ENCODE measurements at places on chromosomes 3 and 15.
A peak's percentile ranks its signal among the peaks of the same experiment; 100 is the strongest.

DNA sequence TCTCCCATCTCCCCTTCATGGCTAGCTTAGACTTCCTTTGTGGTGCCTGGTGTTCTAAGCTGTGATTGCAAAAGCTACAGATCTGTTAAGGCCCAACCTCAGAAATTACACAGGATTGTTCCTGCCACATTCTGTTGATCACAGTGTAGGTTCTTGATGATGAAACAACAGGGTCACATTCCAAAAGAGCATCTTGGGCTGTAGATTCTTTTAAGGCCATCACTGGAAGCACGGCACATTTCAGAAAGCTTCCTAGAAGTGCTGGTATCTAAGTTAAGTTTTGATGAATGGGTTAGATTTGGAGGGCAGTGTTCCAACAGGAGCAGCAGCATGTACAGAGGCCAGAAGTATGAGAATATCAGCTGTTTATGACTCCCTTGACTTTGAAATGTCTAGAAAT, 107.5 kb upstream of the SKOR1 start:
- no peak for DNase-seq

GRCh38 chr15:49464522-49464921, 41.5 kb downstream of the FGF7 start:
- no peak for DNase-seq

DNA sequence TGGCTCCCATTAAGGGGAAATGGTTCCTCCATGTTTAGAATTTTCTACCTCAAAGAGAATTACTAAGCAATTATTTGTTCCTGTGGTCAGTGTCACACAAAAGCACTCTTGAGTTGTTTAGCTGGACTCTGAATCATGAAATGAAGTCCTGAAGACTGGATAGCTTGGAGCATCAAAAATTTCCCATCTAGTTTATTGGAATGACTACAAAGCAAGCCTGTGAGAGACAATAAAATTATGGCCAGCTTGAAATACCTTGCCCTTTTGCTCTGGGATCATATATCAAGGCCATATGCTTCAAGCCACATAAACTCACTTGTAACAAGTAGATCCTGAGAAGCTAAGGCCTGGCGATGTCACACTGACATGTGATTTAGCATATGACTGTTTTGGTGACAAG, 292.3 kb downstream of the TIGIT start:
- no peak for DNase-seq

DNA sequence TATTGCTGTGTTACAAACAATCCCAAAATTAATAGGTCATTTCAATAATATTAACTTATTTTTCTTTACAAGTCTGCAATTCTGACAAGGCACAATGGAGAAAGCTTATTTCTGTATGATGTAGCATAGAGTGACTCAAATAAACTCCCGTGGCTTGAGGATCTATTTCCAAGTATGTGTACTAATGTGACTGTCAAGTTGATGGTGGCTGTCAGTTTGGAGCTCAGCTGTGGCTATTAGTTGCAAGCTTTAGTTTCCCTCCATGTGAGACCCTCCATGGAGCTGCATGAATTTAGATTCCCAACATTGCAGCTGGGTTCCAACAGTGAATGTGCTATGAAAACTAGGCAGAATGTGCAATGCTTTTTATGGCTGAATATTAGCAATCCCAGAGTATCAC, 515.5 kb upstream of the GBE1 start:
- no peak for DNase-seq

GRCh38 chr3:114756506-114757279, 390.4 kb downstream of the ZBTB20 start:
- peak; percentile 12 for DNase-seq

- DNase-seq: no peak
Observed at GRCh38 chr3:170759511-170760173, 110.4 kb downstream of the RPL22L1 start.

GRCh38 chr3:63976161-63976871, 47.0 kb downstream of the PSMD6 start:
- DNase-seq: no peak

DNA sequence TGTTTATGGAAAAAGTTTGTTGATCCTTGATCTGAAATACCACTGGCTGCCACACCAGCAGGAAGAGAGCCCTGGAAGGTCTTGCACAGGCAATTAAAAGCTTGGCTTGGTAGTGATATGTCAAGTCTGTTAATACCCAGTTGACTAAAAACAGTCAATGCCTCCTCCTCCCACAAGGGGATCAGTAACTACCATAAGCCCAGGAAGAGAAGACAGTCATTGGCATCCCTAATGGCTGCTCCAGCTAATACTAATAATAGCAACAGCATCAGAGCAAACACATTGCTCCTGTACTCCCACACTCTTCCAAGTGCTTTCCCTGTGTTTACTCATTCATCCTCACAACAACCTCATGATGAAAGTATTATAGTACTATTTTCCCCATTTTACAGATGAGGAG, 528.6 kb downstream of the TAFA4 start:
- DNase-seq: no peak

- DNase-seq: no peak
Observed at GRCh38 chr3:49132437-49133225, at the start of gene LAMB2. LAMB2 (minus strand) TSS chr3:49133050; CDS start chr3:49132867, 183 bp downstream.

- DNase-seq: no peak
Observed at GRCh38 chr3:187968883-187969580, 184.9 kb upstream of the LPP start.

DNA sequence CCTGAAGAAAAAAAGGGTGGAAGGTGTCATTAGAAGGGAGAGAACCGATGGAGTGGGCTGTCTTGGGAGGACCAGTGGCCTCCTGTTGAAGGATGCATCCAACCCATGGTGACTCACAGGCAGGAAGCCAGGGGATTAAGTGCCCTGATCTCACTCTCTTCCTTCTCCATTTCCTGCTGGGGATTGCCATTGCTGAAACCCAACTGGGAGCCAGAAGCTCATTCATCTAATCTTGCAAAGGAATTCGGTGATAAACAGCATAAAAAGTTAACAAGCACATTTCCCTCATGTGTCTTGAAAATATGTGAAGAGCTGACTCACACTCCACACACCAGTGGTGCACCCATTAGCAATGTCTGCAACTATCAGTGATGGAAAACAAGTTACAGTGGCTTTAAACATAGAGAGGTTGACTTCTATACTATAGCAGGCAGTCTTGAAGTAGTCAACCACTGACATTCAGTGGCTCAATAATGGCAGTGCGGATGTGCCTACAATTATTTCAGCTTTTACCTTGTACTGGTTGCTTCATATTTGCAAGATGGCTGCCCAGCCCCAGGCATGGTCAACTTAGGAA, 12.8 kb upstream of the CSRNP1 start:
- DNase-seq: no peak

DNA sequence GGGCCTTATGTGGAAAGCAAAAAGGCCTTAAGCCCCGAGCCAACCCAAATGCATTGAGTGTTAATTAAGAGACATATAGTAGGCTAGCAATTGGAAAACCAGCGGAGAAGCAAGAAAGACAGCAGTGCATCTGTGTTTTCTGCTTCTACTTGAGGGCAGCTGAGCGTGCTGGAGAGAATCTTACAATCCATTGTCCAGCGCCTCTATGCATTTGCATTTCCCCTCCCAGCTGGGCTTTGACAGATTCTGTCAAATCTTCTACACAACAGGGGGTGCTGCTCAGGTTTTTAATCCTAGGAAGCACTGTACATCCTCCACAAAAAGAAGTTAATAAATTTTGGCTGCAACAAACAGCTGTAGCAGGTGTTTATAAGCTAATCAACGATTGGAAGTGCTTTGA, 23.9 kb downstream of the SSR3 start:
- DNase-seq: no peak

GRCh38 chr15:47718497-47719437, 1.5 kb downstream of the SEMA6D start:
- peak; percentile 28 for DNase-seq

DNA sequence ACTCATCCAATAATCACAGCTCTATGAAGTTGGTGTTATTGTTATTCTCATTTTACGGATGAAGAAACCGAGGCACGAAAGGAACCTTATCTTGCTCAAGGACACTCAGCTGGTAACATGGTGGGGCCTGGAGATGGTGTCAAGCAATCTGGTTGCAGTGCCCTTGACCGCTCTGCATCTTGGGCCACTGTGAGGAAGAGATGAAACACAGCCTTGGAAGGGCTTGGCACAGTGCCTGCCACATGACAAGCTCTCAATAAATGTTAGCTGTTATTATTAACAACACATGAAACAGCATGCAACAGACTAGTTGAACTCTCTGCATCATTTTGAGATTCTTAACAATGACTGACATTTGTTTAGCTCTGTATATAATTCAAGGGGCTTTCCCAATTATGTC, 10.1 kb upstream of the ITGA11 start:
- no peak for DNase-seq

GRCh38 chr3:7282988-7283387, 422.1 kb downstream of the GRM7 start:
- no peak for DNase-seq

GRCh38 chr3:124919756-124920155, 14.8 kb downstream of the MUC13 start:
- DNase-seq: no peak

- DNase-seq: no peak
Observed at GRCh38 chr3:4340411-4341335, 37.5 kb downstream of the SETMAR start.

DNA sequence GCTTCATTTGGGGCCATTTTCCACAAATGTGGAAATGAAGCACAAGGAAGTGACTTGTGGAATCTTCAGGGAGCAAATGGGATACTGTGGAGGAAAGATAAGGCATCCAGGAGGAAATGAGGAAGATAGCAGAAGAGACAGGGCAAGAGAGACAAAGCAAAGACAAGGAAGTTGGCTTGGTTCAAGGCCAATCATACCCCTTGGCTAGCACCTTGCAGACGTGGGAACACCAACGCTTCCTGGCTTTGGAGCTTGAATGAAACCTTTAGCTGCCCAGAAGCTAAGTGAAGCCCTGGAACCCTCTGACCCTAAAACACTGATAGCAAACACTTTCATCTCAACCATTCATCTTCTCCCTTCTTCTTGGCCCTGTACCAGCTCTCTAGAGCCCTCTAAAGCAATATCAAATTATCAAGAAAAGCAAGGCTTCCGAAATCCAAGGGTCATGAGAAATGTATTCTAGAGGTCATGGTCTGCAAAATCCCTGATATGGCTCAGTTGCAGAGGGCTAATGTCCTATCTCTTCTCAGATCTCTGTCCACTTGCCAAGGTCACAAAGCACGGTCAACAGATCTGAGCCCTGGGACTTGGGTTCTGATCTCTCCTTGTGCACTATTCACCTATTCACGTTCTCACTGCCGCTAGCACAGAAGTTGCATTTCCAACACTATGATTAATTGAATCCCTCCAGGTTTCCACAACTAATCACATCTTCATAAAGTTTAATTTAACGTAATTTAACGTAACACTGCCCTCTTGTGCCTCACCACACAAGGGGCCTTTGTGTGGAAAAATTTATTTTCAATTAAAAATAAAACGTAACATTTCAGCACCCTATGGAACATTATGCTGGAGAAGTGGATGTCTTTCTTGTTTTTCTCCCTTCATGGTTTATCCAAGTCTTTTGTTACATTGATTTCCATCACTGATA, 557.6 kb upstream of the ADAMTS9 start:
- no peak for DNase-seq

DNA sequence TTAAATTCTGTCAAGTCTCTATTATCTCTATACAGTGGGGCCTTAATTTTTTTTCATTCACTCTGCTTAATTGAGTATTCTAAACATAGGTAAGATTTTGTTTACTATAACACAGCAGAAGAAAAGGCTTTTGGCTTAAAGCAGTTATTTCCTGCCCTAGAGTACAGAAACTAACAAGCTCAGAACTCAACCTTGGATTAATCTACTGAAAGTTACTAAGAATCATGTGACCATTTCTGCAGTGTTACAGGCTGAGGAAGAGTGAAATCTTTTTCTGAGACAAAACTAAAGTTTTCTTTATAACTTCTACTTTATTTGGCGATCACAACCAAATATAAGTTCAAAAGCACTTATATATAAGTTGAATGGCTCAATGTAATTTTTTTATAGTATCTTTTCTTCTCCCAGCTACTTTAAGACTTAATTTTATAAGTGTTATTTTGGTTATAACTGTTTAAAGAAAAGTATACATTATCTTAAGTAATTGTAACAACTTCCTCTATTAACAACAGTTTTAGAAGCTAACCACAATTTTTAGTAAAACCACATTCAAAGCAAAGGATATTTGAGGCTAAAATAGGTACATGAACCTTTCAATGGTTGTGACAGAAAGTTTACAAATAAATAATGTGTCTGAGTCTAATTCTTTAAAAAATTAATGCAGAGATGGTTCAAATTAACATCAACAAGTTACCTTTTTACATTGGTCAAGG, 240.6 kb upstream of the NAALADL2 start:
- DNase-seq: no peak

GRCh38 chr15:77025941-77026411, 31.1 kb downstream of the PSTPIP1 start:
- no peak for DNase-seq

- DNase-seq: no peak
Observed at GRCh38 chr3:116433552-116433951, 11.7 kb downstream of the LSAMP start.

Measured in GM10248 (cell line).